ENCODE measurements at places on chromosomes 4 and X.

GRCh38 chr4:17511509-17511949 lies 361 bp downstream of the QDPR start:
- DNase-seq: peak; percentile 35

DNA sequence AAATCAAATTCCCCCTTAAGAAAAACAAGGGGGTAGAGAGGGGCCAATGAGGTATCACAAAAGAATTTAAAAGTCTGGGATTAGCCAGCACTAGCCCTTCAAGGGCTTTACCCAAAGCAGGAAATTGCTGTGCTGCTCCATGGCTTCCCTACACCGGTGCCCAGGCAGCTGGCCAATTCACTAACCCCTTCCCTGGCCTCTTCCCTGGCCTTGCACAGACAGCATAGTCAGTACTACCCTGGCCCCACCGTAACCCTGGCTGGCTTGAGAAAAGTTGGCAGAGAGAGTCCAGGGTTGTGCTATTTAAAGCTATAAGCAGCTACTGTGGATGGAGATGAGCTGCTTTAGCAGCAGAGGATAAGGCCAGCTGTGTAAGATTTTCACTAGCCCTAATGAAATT lies 43.1 kb downstream of the ADAMTS3 start:
- DNase-seq: no peak

GRCh38 chr4:129344058-129344457 lies 248.1 kb downstream of the C4orf33 start:
- DNase-seq: peak; percentile 28

GRCh38 chr4:163284304-163284703 lies 48.1 kb downstream of the NPY1R start:
- DNase-seq: peak; percentile 36

GRCh38 chr4:120348521-120348920 lies 281.9 kb upstream of the MAD2L1 start:
- no peak for DNase-seq

GRCh38 chr4:141636771-141637460 lies 533 bp downstream of the IL15 start:
- no peak for DNase-seq

- DNase-seq: no peak
These were observed 5.4 kb upstream of the NUDT9 start for GRCh38 chr4:87416965-87417364.

DNA sequence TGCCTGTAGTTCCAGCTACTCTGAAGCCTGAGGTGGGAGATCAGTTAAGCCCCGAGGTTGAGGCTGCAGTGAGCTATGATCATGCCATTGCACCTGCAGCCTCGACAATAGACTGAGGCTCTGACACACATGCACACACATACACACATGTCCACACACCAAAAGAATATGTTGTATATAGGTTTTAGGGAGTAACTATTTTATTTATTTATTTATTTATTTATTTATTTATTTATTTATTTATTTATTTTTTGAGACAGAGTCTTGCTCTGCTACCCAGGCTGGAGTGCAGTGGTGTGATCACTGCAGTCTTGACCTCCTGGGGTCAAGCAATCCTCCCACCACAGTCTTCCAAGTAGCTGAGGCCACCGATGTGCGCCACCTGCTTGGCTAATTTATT lies 78.3 kb downstream of the DCLK2 start:
- DNase-seq: no peak

- no peak for DNase-seq
These were observed 559.8 kb downstream of the TLL1 start for GRCh38 chr4:166432842-166433241.

DNA sequence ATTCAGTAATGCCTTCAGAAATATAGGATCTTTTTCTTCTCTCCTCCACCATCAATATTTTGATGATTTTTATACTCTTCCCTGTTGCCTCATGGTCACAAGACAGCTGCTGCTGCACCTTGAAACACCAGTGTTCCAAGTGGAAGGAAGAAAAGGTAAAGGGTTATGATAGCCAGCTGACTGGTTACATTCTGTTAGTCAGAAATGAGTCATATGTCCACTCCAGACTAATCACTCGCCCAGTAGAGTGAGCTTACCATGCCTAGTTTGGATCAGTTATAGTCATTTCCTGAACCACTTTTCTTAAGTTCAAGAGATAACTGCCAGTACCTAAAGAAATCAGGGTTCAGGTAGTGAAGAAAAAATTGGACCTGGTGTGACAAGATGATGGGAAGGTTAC lies 532.3 kb upstream of the SMIM31 start:
- no peak for DNase-seq

- DNase-seq: peak; percentile 73
These were observed 202.1 kb downstream of the PRDM5 start for GRCh38 chr4:120720354-120720934.

DNA sequence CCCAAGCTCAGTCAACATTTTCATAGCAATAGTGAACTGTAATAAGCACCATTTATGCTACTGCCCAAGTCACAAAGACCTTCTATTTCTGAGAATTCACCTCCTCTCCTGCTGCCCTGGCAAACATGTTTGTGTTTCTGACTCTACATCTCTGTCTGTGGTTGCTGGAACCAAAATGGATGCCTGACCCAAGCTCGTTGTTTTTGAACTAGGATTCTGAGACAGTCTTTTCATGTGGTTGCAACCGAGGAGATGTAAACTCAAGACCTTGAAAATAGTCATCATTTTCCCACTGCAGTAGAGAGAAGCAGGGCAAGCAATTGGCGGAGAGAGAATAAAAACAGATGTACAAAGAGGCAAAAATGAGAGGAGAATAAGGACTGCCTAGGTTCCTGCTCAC lies 160.2 kb downstream of the RAB28 start:
- DNase-seq: no peak

- DNase-seq: no peak
These were observed 147.2 kb upstream of the BCOR start for GRCh38 chrX:40244980-40245379.

- DNase-seq: no peak
These were observed 21.1 kb downstream of the PIGG start for GRCh38 chr4:519885-520682.

DNA sequence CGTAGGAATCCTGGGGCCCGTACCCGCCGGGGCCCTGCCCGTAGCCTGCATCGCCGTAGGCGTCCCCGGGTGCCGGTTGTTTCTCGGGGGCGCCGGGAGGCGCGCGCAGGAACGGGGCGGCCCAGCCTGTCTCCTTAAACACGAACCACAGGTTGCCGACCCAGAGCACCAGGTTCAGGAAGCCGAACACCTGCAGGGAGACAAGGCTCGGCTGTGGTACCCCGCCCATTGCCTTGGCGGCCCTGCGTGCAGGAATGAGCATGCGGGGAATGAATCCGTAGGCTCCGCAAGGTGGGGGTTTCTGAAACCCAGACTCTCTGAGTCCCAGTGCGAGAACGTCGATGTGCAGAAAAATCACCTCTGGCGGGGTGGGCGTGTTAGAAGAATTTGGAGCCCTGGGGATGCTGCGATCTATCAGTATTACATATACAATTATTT lies 5.4 kb upstream of the PRICKLE3 start:
- DNase-seq: peak; percentile 44

- no peak for DNase-seq
These were observed 103.5 kb downstream of the TNIP2 start for GRCh38 chr4:2652415-2653160.

GRCh38 chr4:124046190-124046589 lies 649.6 kb downstream of the SPRY1 start:
- no peak for DNase-seq

GRCh38 chr4:8523766-8524165 lies 56.4 kb upstream of the GPR78 start:
- DNase-seq: no peak

GRCh38 chr4:15001869-15002658 lies at the start of gene CPEB2:
CPEB2 (plus strand) TSS chr4:15002481; CDS start chr4:15002674, 193 bp downstream.
- DNase-seq: peak; percentile 96

- DNase-seq: peak; percentile 79
These were observed 42.2 kb downstream of the SH2D1A start for GRCh38 chrX:124388562-124388961.

GRCh38 chr4:3401436-3402171 lies 40.2 kb upstream of the HGFAC start:
- no peak for DNase-seq

DNA sequence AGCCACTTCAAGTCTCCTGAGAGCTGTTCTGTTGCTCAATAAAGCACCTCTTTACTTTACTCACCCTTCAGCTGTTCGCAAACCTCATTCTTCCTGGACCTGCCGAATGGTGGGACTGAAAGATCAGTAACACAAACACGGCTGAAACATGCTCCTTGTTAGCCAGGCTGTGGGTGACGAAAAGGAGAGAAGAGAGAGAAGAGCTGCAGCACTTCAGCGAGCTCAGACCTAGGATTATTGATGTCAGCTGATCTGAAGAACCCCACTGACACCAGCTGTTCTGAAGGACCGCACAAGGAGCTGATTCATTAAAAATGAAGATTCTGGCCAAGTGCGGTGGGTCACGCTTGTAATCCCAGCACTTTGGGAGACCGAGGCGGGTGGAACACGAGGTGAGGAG lies 2020.0 kb upstream of the ADGRL3 start:
- no peak for DNase-seq

- peak; percentile 86 for DNase-seq
These were observed 87.0 kb downstream of the IRF2 start for GRCh38 chr4:184387351-184387750.

DNA sequence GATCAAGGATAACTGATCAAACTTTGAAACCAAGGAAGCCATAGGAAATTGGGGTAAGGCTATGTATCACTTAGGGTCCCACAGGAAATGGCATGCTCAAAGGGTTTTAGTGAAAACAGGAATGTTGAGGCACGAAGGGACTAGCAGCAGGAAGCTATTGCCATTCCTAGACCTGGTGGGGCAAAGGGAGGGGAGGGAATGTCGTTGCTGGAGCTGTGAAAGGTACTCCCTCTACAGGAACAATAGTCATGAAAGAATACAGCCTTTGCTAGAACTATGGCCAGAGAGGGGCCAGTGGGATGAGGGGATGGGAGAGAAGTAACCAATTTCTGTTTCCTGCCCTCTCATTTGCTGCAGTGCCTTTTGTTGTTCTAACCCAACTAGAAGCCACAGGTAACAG lies 11.9 kb downstream of the REPS2 start:
- no peak for DNase-seq

GRCh38 chr4:84218031-84218430 lies 281.1 kb downstream of the NKX6-1 start:
- DNase-seq: no peak

- DNase-seq: peak; percentile 15
These were observed 123.1 kb downstream of the BTC start for GRCh38 chr4:74671080-74671698.

GRCh38 chrX:19879735-19880378 lies 7.5 kb downstream of the SH3KBP1 start:
- DNase-seq: no peak

DNA sequence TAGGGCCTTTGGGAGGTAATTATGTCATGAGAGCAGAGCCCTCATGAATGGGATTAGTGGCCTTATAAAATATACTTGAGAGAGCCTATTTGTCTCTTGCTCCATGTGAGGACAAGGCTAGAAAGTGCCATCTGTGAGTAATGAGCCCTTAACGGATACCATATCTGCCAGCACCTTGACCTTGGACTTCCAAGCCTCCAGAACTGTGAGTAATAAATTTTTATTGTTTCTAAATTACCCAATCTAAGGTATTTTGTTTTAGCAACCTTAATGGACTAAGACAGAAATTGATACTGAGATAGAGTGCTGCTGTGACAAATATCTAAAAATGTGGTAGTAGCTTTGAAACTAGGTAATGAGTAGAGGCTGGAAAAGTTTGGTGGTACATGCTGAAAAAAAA lies 285.0 kb upstream of the DIPK2B start:
- no peak for DNase-seq

DNA sequence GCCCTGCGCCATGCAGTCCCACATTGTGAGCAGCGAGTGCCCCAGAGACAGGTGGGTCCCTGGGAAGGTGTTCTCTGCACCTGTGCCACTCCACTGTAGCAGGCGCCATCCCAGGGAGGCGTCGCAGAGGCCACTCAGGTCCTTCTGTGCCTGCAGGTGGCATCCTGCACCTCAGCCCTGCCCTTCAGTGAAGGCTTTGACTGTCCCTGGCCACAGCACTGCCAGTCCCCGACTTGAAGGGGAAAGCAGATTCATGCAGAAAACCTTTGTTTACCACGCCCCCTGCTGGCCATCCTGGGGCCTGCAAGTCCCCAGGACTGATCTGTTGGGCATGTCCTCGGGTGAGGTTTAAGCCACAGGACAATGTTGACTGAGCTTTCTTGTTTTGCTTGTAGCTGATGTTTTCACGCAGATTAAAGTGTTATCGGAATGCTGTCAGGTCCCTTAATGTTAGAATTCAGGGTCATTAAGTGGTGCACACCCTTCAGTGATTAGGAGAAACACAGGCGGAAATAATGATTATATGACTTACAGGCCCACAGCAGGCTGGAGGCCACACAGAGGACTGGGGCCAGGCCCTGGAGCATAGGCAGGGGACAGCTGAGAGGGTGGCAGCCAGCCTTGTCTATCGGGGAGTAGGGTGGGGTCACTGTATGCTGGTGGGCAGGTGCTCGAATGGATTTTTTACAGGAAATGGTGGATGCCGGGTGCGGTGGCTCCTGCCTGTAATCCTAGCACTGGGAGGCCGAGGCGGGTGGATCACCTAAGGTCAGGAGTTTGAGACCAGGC lies 5.0 kb downstream of the TACC3 start:
- DNase-seq: peak; percentile 83

GRCh38 chrX:8960957-8961468 lies 72.9 kb downstream of the FAM9B start:
- DNase-seq: no peak

GRCh38 chr4:184787766-184788503 lies 37.8 kb downstream of the ACSL1 start:
- DNase-seq: no peak

DNA sequence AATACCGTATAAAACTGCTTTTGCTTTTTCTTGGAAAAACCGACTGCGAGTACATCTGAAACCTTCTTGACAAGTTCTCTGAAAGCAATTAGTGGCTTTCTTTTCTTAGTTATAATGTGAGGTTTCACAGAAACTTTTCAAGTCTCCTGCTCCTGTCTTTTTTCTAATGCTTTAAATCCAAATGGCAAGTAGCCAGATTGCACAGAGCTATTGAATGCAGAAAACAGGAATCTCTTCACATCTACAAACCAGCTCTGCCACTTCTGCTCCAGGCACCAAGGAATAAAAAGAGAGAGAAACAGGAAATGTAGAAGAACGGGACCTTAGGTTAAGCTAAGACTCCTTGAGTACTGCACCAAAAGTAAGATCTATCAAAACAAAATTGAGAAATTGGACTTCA lies 267.3 kb upstream of the TET2 start:
- DNase-seq: no peak

GRCh38 chr4:154084864-154085263 lies 296.0 kb upstream of the SFRP2 start:
- DNase-seq: no peak
